Hematopoietic multipotent progenitor cell treated with erythropoietin and hydrocortisone succinate and interleukin-3 and kit ligand, for 6 days (in vitro differentiated cells): ENCODE measurements at places on chromosomes 2 and 18.

GRCh38 chr18:34322365-34323289 lies 97.9 kb upstream of the NOL4 start:
- DNase-seq = peak; percentile 73

GRCh38 chr2:24221343-24222050 lies 46.6 kb downstream of the FAM228A start:
- no peak for DNase-seq

DNA sequence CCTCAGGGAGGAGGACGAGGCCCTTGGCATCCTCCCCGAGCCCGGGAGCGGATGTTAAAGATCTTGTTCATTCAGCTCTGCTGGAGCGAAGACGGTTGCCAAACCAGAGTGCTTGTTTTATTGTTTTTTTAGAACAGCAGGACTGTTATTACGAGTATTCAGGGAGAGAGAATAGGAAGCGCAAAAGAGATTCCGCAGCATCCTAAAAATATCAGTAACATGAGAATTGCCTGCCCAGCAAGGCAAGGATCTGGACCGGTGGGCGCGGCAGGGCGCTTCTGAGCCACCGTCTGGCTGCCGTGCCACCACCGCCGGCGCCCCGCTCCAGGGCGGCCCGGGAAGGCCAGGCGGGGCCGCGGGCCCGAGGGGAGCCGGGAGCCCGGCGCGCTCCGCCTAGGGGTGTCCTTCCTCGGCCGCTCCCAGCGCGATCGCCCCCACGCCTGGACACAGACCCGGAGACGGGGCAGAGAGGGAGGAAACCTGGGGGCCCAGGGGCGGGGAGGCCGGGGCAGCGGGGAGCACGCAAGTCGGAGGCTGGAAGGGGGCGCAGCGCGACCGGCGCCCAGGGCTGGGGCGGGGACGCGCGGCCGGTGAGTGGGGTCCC lies 843 bp downstream of the CYS1 start:
- DNase-seq = peak; percentile 27

DNA sequence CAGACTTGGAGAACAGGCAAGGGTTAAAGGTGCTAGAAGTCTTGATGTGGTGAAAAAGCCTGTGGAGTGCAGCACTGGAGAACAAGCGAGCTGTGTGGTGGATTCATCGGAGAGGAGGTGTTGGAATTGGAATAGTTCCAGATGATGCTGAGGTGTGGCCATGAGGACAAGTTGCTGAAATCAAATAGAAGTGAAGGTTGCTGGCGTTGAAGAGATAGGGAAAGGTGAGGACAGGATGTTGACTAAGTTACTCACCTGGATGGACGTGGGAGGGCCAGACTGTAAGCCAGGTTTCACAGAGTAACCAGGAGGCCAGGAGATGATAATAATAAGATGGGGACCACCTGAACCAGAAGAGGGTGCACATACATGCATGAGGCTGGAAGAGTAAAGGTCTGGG lies 173.4 kb downstream of the DIS3L2 start:
- DNase-seq = no peak

- no peak for DNase-seq
These were observed 587.3 kb downstream of the ARHGAP15 start for GRCh38 chr2:143716522-143716921.

GRCh38 chr2:134314681-134315368 lies 61.0 kb downstream of the MGAT5 start:
- DNase-seq = no peak

DNA sequence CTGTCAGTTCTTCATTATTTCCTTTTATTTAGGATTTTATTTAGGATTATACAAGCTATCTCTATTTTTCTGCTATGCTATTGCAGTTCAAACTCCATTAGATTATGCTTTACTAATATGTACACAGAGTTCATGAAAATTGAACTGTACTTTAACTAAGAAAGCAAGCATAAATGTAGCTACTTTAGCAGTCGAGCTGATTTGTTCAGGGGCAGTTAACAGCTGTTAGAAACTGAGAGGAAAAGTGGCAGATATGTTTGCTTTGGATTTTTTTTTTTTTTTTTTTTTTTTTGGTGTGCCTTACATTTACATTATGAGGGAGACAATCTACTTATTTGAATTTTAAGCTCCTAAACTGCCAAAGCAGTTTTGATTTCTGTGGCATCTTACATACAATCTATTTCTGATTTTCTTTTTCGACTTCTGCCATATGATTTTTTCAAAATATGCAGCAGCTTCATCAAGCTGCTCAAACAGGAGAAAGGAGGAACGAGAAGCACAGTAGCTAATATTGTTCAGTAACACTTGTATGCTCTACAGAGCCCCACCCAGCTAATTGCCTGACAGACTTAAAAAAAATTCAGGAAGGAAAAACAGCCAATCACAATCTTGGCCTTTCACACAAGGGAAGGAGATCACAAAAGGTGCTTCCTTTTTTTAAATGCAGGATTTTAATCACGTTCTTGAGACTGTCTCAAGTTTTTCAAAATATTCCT lies 233.4 kb upstream of the SIX3 start:
- DNase-seq = peak; percentile 65

DNA sequence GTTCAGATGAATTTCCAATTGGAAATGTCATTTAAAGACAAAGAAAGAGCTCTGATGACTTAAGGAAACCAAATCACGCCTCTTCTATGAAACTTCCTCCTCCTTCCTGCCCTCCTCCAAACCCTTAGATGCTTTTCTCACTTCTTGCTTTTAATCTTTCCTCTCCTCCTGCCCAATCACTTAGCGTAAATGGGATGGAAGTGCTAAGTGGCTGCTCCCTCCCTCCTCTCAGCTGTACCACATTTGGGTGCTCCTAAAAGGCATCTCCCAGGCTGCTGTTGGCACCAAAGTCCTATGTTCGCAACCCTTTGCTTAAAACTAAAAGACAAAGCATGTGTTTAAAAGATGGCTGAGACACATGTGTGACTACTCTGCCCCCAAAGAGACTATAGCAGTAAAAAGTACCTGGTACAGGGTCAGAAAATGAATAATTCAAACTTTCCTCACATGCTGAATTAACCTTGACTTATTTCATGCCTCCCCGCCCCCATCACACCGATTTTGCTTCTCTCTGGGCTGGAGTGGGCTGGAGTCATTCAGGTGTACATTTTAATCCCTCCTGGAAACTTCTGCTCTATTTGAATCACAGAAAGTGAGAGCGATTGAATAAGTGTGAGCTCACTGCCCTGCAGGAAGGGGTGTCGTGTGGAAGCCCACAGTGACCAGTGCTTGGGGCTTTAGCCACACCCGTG lies 59.2 kb upstream of the KLF7 start:
- DNase-seq = no peak

DNA sequence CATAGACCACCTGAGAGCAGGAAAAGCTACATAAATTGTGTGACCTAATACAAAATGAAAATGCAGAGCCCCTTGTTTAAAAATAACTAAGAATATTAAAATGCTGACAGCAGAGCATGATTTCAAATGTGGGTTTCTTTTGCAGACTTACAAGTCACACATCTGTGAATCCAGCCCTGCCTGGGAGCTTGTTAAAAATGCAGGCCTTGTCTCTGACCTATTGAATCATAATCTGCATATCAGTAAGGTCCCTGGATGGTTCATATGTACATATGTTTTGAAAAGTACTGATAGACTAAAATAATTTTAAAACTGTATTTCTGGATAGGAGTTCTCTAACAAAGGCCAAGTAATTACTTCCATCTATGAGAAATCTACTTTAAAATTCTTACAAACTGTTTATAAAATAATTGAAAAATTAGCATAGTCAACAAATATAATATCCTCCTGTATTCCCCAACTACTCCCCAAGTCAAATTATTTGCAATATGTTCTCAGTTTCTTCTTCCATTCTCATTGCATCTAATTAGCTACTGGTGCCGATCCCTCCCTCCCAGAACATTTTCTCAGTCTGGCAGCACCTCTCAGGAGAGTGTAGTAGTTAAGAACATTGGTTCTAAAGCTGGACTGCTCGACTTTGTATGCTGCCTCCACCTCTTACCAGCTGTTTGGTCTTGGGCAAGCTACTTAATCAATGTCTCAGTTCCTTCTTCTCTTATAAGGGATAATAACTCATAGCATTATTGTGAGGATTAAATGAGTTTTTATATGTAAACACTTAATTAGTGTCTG lies 1040.4 kb upstream of the CDH2 start:
- DNase-seq = no peak

DNA sequence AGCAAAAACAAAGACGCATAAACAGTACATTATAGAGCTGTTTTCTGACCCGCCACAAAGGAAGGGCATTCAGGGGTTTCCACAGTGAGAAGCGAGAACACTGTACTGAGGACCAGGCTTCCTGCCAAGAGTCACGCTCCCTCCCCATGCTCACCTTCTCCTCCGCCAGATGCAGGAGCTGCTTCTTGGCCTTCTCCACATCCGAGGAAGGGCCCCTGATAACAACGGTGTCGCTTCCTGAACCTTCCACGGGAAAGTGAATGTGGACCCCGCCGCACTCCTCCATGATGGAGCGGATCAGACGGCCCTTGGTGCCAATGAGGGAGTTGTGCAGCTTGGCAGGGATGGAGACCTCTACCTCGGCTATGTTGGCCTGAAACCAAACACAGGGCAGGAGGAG lies 53.8 kb downstream of the ANO7 start:
- no peak for DNase-seq

- DNase-seq = no peak
These were observed 30.9 kb upstream of the EFEMP1 start for GRCh38 chr2:55954306-55955035.

GRCh38 chr18:31686986-31687928 lies 2.9 kb upstream of the B4GALT6 start:
- DNase-seq = peak; percentile 77

DNA sequence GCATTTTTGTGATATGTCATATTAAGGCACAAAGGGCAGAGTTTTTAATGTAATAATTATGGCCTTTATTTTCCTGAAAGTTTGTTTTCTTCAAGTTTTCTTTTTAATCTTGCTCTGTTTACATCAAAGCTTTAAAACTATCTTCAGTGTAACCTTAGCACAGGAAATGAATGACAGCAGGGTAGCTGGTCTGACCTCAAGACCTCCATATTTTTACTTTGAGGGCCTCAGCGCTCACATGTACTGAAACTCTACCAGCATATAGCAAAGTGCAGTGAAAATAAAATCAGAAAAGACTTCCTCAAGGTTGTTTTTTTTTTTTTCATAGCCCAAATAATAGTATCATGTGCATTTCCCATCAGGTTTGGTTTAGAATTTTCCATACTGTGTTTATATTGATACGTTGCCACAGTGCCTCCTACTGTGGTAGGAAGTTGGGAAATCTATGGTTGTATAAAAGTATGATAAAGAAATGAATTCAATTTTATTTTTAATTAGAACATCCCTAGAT lies 163.4 kb downstream of the UBE2E3 start:
- DNase-seq = no peak

GRCh38 chr2:3585261-3586109 lies 9.4 kb upstream of the COLEC11 start:
- DNase-seq = peak; percentile 65

- peak; percentile 48 for DNase-seq
These were observed 3.1 kb upstream of the CYTIP start for GRCh38 chr2:157447031-157447430.

- DNase-seq = no peak
These were observed 79.0 kb upstream of the CTDP1 start for GRCh38 chr18:79600596-79600995.

DNA sequence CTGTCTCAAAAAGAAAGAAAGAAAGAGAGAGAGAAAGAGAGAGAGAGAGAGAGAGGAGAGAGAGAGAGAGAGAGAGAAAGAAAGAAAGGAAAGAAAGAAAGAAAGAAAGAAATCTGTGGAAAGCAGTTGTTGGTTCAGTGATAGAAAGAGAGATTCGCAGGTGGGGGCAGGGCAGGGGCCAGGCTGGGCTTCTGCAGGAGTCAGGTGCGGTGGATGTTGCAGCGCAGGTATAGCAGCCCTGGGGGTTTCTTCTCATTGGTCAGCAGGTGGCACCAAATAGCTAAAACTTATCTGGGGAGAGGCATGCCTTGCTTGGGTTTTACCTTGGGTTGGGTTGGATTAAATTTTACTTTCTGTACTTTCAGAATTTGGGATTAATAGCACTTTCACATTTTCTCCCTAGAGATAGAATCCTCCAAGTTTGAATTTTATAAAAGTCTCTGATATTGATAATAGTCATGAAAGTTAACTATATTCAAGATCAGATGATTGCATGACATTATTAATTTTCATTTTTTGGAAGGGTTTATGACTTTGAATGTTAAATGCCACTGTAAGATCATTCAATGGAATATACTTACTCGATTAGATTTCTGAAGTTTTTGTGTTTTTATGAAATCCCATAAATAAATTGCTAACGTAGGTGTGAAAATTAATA lies 66.6 kb downstream of the SPTBN1 start:
- DNase-seq = peak; percentile 85

- DNase-seq = no peak
These were observed 620 bp upstream of the WDFY1 start for GRCh38 chr2:223945755-223946154.
